ENCODE measurements at places on chromosomes 12 and 14.

DNA sequence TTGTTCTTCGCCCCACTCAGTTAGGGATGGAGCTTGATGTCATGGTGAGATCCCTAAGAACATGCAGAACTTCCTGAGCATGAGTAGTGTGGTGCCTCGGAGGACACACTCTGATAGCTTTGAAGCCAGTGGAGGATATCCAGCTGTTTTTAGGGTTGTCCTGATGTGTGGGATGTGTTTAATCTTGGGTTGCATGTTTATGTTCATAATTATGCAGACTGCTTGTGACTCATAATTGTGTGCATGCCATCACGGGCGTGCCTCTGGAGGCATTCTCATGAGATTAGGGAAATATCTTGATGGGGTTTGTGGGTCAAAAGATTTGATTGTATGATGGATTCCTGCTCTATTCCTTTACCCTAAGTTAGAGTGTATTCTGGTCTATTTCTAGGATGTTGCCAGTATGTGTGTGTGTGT is 267.4 kb upstream of the PELI2 start:
- DNase-seq = peak; percentile 78

DNA sequence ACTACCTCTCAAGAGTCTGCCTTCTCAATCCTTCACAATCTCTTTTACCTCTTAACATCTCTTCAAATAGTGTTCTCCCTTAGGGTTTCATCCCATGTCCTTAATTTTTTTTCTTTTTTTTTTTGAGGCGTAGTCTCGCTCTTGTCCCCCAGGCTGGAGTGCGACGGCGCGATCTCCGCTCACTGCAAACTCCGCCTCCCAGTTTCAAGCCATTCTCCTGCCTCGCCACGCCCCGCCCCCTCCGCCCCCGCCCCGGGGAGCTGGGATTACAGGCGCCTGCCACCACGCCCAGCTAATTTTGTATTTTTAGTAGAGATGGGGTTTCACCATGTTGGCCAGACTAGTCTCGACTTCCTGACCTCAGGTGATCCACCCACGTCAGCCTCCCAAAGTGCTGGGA is 7.0 kb upstream of the BCAT1 start:
- no peak for DNase-seq

DNA sequence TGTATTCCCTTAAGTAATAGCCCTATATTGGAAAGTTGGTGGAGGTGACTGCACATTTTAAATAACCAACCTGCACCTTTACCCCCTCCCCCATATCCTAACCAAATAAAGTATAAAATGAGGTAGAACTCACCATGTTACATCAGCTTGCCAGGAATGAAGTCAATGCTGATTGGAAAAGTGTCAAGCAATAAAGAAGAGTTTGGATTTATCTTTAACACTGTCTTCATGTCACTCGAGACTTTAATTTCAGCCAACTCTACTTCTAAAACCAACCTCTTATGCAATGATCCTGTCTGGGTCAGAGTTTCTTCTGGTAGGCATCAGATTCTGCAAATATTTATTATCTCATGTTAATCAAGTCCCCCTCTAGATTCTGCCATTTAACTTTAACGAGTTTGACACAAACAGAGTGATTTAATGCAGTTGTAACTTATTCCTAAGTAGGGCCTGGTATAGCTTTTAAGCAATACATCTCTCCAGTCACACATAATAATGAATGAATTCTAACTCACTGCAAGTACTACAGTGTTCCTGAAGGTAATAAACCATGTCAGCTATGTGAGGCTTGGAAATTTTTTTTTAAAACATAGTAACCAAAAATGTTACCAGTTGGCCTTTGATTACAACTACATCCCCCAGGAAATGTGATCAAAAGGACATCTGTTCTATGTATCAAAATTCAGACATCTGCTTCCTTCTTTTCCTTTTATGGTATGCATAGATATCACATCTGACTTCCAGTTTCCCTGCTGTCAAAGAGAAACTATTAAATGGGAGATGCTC is 98.7 kb downstream of the ERGIC2 start:
- DNase-seq = peak; percentile 31

- DNase-seq = no peak
These were observed 10.4 kb downstream of the MSI1 start for GRCh38 chr12:120358412-120359100.

GRCh38 chr12:22574921-22575320 is 30.6 kb upstream of the C2CD5 start:
- DNase-seq = no peak

GRCh38 chr12:31322801-31323207 is 3.1 kb downstream of the SINHCAF start:
- peak; percentile 67 for DNase-seq

Measured in EH (cell line).